ENCODE measurements at places on chromosomes 5 and 9. TPM values are rescaled to one million over a fixed set of nuclear protein-coding genes. Genes with fewer than 3 reads are reported as not detected.
A peak's percentile ranks its signal among the peaks of the same experiment; 100 is the strongest.

- no peaks in the 10 kb centered on the region for H3K27me3 ChIP-seq
- no peaks in the 10 kb centered on the region for H3K4me1 ChIP-seq
- no peak overlapping the region for H3K4me3 ChIP-seq
- H3K36me3 ChIP-seq: no peaks in the 10 kb centered on the region
- H3K27ac ChIP-seq: no peak overlapping the region
Measured at GRCh38 chr5:79746642-79747569, 57.3 kb downstream of the CMYA5 start.

GRCh38 chr9:116191576-116192415 is 38.2 kb downstream of the PAPPA start:
- no peaks in the 10 kb centered on the region for H3K36me3 ChIP-seq
- no peak overlapping the region for H3K4me3 ChIP-seq
- DNase-seq: no peak
- H3K27ac ChIP-seq: no peak overlapping the region

DNA sequence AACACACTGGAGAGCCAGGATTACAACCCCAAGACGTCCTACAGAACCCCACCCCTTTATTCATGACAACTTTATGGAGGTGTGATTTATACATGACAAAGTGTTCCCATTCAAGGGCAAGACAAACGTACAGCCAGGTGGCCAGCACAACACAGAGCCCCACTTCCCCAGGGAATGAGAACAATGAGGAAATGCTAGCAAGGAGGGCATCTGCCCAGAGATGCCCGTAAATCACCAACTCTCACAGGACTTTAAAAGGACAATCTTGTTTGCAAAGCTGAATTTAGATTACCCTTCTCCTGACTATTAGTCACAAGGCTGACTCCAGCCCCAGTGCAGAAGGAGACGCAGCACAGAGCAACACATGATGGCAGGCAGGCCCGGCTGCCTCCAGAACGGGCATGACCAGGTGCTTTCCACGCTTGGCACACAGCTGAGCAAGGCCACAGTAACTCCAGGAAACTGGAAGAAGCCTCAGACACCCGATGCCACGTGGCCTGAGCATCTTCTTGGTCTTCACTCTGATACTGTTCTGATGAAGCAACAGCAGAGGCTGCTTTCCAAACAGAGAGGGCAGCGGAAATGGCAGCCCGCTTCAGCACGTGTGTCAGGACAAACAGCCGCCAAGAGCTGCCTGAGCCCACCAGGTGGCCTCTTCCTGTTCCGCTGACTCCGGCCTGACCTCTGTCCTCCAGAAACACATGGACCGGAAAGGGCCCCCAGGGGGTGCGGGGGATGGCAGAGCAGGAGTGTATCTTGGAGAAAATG is 51.4 kb downstream of the ROR2 start:
- no peak overlapping the region for H3K4me3 ChIP-seq
- no peaks in the 10 kb centered on the region for H3K4me1 ChIP-seq
- no peak overlapping the region for H3K27ac ChIP-seq
- H3K36me3 ChIP-seq: no peaks in the 10 kb centered on the region

- DNase-seq: no peak
- no peak overlapping the region for H3K27ac ChIP-seq
- H3K4me1 ChIP-seq: no peaks in the 10 kb centered on the region
- H3K27me3 ChIP-seq: no peaks in the 10 kb centered on the region
- H3K4me3 ChIP-seq: no peak overlapping the region
Measured at GRCh38 chr5:4081466-4081865, 485.8 kb downstream of the IRX1 start.

- H3K27me3 ChIP-seq: no peaks in the 10 kb centered on the region
- H3K4me1 ChIP-seq: no peaks in the 10 kb centered on the region
- H3K4me3 ChIP-seq: no peak overlapping the region
- no peak overlapping the region for H3K27ac ChIP-seq
Measured at GRCh38 chr9:13266167-13266566, 13.3 kb downstream of the MPDZ start.

DNA sequence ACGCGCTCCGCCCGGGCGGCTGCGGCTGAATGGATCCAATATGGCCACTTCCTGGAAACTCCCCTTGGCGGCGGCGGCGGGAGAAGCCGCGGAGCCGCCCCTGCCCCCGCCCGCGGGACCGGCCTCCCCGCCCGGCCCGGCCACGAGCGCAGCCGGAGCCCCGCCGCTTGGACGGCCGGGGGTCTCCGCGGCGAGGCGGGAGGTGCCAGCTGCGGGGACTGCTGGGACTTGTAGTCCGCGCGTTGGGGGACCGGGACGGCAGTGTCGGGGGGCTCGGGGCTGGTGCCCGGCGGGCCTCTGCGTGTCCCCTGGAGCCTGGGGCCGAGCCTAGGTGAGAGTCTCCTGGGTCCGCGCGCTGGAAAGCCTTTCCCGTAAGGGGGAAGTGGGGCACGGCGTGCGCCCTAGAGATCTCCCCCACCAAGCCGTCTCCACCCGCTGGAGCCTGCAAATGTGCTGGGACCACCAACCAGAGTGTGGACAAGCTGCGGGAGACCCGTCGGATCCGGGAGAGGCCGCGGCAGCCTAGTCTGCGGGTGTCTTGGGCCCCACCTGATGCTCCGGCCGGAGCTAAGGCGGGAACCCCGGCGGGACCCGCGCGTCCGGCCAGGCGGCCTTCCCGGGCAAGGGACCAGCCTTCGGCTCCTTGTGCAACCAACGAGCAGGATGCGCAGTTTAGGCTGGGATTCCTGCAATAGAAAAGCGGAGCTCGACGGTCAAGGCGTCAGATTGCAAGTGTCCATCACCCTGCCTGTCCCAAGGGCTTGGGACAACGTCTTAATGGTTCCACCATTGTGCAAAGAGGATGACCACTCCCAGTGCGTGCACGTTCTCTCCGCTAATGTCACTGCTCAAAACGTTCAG is at the start of gene SEPTIN8:
SEPTIN8 (minus strand) TSS at position 31 of the 861 bp plus-strand sequence. CDS start 102 bp downstream, outside the sequence.
- H3K27me3 ChIP-seq: peaks cover 22% of the 10 kb centered on the region
- H3K36me3 ChIP-seq: no peaks in the 10 kb centered on the region
- no peak for DNase-seq
- no peak within 1 kb of the TSS for H3K27ac ChIP-seq

MYOZ3 gene
- total RNA-seq: not detected

GRCh38 chr9:131119600-131119999 is 5.8 kb upstream of the NUP214 start:
- H3K4me3 ChIP-seq: no peak overlapping the region
- no peaks in the 10 kb centered on the region for H3K36me3 ChIP-seq
- H3K4me1 ChIP-seq: peaks cover 3% of the 10 kb centered on the region
- no peak for DNase-seq
- peaks cover 2% of the 10 kb centered on the region for H3K27me3 ChIP-seq

GRCh38 chr9:4639420-4639819 is 22.7 kb upstream of the PLPP6 start:
- no peaks in the 10 kb centered on the region for H3K36me3 ChIP-seq
- H3K4me1 ChIP-seq: no peaks in the 10 kb centered on the region
- no peak overlapping the region for H3K4me3 ChIP-seq
- no peaks in the 10 kb centered on the region for H3K27me3 ChIP-seq

GRCh38 chr9:120711841-120712538 is 2.3 kb downstream of the MEGF9 start:
- H3K4me3 ChIP-seq: peak overlapping the region; percentile 82
- no peak overlapping the region for H3K27ac ChIP-seq
- peaks cover 40% of the 10 kb centered on the region for H3K4me1 ChIP-seq
- no peak for DNase-seq
- H3K36me3 ChIP-seq: no peaks in the 10 kb centered on the region
- no peaks in the 10 kb centered on the region for H3K27me3 ChIP-seq

CDHR2 gene
- 2.0 TPM for total RNA-seq

GRCh38 chr5:40399349-40399748 is 280.4 kb upstream of the PTGER4 start:
- no peak overlapping the region for H3K4me3 ChIP-seq
- H3K27me3 ChIP-seq: no peaks in the 10 kb centered on the region
- H3K4me1 ChIP-seq: peaks cover 13% of the 10 kb centered on the region
- no peak for DNase-seq
- no peak overlapping the region for H3K27ac ChIP-seq

DNA sequence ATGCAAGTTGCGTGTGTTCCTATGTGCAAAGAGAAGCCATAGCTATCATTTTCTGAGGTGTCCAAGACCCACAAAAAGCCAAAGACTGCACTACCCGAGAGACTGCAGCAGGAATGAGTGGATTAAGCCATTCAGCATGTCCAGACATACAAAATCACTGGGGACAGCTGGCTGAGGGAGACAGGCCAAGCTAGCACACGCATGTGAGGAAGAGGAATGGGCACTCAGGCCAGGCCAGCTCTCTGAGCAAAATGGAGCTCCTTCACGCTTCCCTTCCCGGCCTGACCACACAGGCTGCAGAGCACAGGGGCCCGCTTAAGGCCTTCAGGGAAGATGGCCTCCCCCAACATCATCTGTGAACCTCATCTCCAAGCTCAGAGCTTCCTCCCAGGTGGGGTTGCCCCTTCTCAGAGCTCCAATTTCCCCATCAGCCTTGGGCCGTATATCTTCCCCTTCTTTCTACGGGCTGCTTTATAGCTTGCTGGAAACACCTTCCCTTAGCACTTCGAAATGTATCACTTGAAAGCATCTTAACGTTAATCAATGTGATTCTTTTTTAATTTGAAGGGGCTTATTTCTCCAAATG is 8.4 kb downstream of the DCANP1 start:
- H3K36me3 ChIP-seq: no peaks in the 10 kb centered on the region
- H3K27ac ChIP-seq: no peak overlapping the region
- no peak for DNase-seq
- H3K4me3 ChIP-seq: no peak overlapping the region
- H3K4me1 ChIP-seq: no peaks in the 10 kb centered on the region

Measured in CD4-positive, alpha-beta T cell (primary cell).